ENCODE measurements at places on chromosomes 2 and 18. TPM values are rescaled to one million over a fixed set of nuclear protein-coding genes. Genes with fewer than 3 reads are reported as not detected.

SH3RF3 gene
- 10.2 TPM for total RNA-seq

LIPT1 gene
- 11.6 TPM for total RNA-seq

RFX8 gene
- total RNA-seq: 1.4 TPM

APLF gene
- total RNA-seq: 12.1 TPM

ST6GAL2 gene
- 2.6 TPM for total RNA-seq

STARD6 gene
- not detected for total RNA-seq

KIAA2012 gene
- total RNA-seq: 0.26 TPM

MC2R gene
- total RNA-seq: not detected

MOGAT1 gene
- total RNA-seq: not detected

CYRIA gene
- total RNA-seq: 29.6 TPM

WDR54 gene
- total RNA-seq: 16.3 TPM

Measured in uterus (tissue), 4 donors.